ENCODE measurements at places on chromosomes 7 and 10.

GRCh38 chr7:3683546-3684539, 382.8 kb downstream of the SDK1 start:
- DNase-seq: no peak

GRCh38 chr7:34104992-34105391, 199.7 kb downstream of the BMPER start:
- DNase-seq: no peak

DNA sequence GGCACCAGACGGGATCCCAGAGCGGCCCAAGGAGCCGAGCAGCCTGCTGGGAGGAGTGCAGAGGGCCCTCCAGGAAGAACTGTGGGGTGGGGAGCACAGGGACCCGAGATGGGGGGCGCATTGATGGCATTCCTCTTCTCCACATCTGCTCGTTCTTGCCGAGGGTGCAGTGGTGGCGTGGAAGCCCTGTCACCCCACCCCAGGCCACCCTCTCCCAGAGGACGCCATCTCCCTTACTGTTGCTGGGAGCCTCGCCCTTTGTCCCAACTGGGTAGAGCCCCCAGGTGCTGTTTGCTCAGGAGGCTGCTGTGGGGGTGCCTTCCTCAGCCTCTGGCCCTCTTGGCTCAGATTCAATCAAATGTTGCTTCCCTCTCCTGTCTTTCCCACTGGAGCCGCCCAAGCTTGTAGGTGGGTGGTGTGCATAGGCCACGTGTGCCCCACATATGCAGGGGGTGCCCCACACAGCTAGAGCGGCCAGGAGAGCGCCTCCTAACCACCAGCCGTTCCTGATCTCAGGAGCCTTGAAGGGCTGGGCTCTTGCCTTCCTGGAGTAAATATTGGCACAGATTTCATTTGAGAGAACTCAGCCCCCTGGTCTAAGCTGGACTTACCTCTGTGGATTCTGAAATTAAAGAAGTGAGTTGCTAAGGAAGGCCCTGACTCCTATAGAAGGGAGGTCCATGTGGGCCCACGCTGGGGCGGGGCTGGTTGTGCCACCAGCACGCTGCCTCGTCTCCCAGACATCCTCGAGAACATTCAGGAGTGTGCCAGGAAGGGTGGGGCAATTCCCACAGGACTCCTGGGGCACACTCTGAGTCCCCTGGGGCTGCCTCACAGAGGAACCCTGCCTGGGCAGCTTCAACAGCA, 39.2 kb downstream of the ZNF467 start:
- DNase-seq: no peak

- DNase-seq: no peak
Measured at GRCh38 chr7:43232366-43232765, 119.9 kb downstream of the HECW1 start.

DNA sequence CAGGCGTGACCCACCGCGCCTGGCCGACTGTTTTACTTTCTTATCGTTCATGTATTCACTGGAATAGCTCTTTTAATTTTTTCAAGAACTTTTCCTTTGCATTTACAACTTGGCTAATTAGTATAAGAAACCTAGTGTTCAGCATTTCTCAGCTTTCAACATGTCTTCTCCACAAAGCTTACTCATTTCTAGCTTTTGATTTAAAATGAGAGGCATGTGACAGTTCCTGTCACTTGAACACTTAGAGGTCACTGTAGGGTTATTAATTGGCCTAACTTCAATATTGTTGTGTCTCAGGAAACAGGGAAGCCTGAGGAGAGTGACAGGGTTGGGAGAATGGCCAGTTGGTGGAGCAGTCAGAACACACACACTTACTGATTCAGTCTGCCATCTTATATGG, 125.1 kb upstream of the GPR22 start:
- no peak for DNase-seq

- peak; percentile 18 for DNase-seq
Measured at GRCh38 chr10:75712242-75712880, 280.9 kb downstream of the LRMDA start.

GRCh38 chr10:48455055-48455391, 148.5 kb downstream of the MAPK8 start:
- no peak for DNase-seq

DNA sequence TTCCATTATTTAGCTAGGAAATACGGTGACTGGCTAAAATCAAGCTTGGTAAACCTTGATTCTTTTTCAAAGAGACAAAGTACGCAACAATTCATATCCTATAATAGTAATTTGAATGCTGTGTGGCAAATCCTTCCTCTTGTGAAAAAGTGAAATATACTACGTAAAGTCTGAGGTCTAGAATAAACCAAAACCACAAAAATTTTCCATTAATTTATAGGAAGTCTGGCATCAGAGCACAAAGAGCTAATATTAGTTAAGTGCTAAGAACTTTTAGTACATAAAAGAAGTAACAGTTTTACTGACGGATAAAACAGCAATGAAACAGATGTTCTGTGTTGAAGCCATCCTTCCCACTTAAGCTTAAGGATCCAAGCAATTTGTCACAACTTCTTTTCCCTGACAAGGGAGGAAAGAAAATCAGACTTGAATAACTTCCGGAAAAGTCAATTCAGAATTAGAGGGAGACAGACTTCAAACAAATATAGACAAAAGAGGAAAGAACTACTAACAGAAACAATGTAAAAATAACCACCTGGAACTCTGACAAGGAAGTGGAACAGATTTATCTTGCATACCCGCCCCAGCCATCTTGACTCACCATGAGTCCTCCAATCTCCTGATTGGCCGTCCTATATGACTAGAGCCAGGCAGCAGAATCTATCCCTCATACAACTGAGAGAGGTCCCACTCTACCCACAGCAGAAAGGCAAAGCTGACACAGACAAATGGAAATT, 34.6 kb downstream of the RHEB start:
- DNase-seq: no peak

DNA sequence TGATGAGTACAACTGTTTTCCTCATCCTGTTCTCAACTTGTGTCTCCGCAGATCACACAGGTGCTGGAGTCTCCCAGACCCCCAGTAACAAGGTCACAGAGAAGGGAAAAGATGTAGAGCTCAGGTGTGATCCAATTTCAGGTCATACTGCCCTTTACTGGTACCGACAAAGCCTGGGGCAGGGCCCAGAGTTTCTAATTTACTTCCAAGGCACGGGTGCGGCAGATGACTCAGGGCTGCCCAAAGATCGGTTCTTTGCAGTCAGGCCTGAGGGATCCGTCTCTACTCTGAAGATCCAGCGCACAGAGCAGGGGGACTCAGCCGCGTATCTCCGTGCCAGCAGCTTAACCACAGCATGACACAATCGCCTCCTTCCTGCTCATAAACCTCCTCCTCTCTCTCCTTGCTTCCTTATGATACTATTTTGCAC, 126.7 kb upstream of the PRSS58 start:
- DNase-seq: no peak

GRCh38 chr7:143016996-143017395, 9.9 kb downstream of the OR9A2 start:
- DNase-seq: no peak

DNA sequence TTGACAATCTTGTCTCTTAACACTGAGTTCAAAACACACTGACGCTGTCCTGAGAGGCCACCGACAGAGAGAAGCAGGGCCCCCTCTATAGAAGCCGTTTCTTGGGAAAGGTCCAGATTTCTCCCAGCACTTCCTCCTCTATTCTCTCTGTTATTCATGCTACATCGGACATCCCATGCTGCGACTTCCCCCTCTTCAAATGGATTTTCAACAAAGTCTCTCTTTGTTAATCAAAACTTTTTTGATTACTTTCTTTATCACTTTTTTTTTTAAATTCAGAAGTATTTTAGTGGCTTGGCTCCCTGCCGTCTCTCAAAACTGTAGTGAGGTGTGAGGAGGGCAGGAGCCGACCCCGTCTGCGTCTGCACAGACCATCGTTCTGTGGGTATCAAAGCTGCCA, 298.9 kb upstream of the PITRM1 start:
- no peak for DNase-seq

DNA sequence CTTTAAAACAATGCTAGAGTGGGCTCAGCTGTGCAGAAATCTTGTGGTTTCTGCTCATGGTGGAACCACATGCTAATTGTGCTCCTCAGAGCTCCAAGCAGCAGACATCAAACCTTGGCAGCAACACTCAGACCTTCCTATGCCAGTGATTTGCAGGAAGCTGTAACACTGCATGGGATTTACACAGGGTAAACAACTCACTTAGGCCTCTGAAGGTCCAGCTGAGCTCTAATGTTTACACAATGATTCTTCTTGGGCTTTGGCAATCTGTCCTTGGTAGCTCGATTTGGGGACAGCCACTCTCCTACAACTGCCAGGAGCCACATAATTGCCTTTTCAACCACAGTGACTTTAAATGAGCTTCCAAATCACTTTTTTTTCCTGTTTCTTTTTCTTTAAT, 97.7 kb upstream of the PDLIM1 start:
- no peak for DNase-seq
